Left lung (tissue), 14 donors: ENCODE measurements at places on chromosomes 7 and 10. TPM values are rescaled to one million over a fixed set of nuclear protein-coding genes. Genes with fewer than 3 reads are reported as not detected.

GRCh38 chr10:91576096-91576545, 56.8 kb downstream of the PPP1R3C start:
- DNase-seq, result no peak
- no peaks in the 10 kb centered on the region for H3K4me1 ChIP-seq
- H3K4me3 ChIP-seq, result no peak overlapping the region

- no peak overlapping the region for H3K27ac ChIP-seq
- peaks cover 8% of the 10 kb centered on the region for H3K4me1 ChIP-seq
- no peak overlapping the region for H3K4me3 ChIP-seq
- no peaks in the 10 kb centered on the region for H3K36me3 ChIP-seq
- no peaks in the 10 kb centered on the region for H3K27me3 ChIP-seq
- DNase-seq, result no peak
Observed at GRCh38 chr7:50739744-50740435, 42.8 kb downstream of the GRB10 start.

DNA sequence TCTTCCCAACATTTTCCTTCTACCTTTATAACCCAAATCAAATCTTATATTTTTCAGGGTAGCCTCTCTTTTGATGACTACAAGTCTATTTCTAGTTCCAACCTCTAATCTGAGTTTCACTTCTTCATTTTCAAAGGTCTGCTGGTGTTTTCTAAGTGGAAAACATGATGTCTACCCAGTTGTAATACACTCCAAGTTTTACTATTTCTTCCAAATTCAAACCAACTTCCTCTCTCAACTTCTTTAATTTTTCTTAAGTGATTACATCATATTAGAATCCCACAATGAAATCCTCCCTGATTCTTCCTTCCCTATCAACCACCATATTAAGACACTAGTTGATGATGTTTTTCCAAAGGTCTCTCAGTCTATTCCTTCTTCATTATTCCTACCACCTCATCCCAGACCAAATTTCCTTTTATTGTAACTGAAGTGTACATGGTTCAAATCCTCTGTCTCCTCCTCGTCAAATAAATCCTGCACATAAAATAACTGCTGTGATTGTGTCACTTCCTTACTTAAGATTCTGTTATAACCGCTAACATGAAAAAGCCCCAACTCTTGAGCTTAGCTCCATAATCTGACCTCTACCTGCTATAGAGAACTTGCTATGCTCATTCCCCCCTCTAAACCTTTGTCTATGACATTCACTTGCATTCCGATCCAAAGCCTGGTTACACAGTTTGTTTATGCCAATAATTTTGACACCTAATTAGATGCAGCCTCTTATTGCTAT, 12.7 kb downstream of the TAS2R38 start:
- no peaks in the 10 kb centered on the region for H3K27me3 ChIP-seq
- H3K36me3 ChIP-seq, result no peaks in the 10 kb centered on the region
- H3K27ac ChIP-seq, result peak overlapping the region; percentile 55
- no peak for DNase-seq
- H3K4me1 ChIP-seq, result peaks cover 35% of the 10 kb centered on the region

DNA sequence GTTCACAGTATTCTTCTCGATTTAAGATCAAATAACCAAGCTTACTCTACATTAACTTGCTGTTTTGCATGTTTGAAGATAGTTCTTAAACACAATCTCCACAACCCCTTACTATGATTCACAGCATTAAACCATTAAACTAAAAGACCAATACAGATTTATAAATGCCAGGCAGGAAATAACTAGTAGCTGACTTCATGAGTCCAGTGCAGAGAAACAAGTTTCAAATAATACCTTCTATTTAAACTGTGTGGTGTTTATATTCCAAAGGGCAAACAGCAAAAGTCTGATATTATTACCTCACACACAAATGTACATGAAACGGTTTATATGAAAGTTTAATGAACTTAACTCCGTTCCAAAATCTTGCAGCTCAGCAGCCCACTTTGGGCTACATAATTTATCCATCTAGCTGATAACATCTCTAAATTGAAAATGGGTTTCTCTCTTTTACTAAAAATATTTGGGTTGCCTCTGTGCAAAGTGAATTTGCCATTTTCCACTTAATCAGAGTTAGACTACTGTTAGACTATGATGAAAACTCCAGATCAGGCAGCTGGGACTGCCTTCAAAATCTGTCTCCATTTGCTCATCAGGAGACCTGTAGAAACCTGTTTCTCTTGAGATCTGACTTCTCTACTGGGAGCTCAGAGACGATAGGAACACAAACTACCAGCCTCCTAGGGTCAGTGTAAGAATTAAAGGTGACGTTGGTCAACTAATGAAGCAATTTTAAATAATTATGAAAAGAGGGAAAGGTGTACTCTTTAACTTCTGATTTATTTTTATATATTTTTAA, 287.3 kb downstream of the FZD1 start:
- no peak overlapping the region for H3K4me3 ChIP-seq
- H3K4me1 ChIP-seq, result no peaks in the 10 kb centered on the region
- no peak overlapping the region for H3K27ac ChIP-seq
- DNase-seq, result no peak
- H3K36me3 ChIP-seq, result no peaks in the 10 kb centered on the region

NFE2L3 gene
- total RNA-seq, result 4.9 TPM

INMT gene
- total RNA-seq, result 123 TPM
